ENCODE measurements at places on chromosomes 7 and 10. TPM values are rescaled to one million over a fixed set of nuclear protein-coding genes. Genes with fewer than 3 reads are reported as not detected.

SPDYE3 gene
- polyA plus RNA-seq: 6.7 TPM

TRIM50 gene
- polyA plus RNA-seq: 0.21 TPM

TDRD1 gene
- polyA plus RNA-seq: not detected

SRRM3 gene
- polyA plus RNA-seq: 1.1 TPM

ICA1 gene
- polyA plus RNA-seq: 19.7 TPM

LRRD1 gene
- 0.17 TPM for polyA plus RNA-seq

ANKRD16 gene
- 11.7 TPM for polyA plus RNA-seq

NKX2-3 gene
- polyA plus RNA-seq: not detected
